Psoas muscle (tissue), 8 donors: ENCODE measurements at places on chromosomes 16 and 17. TPM values are rescaled to one million over a fixed set of nuclear protein-coding genes. Genes with fewer than 3 reads are reported as not detected.

Gene NRN1L
- polyA plus RNA-seq: 0.38 TPM

Gene HBM
- not detected for polyA plus RNA-seq

Gene ZNF423
- polyA plus RNA-seq: 4.4 TPM

Gene KCNJ2
- 6.7 TPM for polyA plus RNA-seq

DNA sequence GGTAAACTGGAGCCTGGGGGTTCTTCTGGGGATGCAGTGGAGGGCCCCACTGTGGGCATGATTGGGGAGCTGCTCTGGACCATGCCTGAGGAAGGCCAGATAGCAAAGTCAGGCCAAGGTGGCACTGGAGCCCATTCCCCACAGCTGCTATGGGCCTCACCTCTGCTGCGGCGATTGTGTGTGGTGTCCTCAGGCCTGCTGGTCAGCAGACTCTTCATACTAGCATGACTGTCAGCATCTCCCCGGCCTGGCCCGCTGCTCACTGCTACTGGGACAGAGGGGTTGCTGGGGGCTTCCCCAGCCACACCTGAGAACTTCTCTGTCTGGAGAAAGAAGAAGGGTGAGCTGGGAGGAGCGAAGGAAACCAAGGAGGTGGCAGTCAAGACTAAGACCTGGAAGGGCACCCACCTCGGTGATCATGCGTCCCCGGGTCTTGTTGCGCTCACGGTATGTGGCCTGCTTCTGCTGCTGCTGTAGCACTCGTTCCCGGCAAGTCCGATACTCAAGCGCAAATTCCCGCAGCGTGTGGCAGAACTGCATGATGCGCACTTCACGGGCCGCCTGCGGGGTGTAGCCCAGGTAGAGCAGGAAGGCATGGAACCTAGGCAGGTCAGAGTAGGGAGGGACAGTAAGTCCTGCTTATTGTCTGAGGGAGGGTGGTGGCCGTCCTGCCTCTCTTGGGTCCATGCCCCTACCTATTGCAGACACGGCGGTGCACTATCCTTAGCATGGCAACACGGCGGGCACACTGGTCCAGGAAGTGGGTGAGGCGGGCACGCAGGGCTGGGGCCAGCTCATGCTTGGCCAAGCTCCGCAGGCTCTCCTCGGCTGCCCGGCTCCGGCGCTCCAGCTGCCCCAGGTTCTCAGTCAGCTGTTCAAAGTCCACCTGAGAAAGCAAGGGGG is 3.2 kb downstream of the TMEM208 start:
- peak; percentile 53 for DNase-seq

GRCh38 chr17:30429155-30429554 is 48.1 kb upstream of the GOSR1 start:
- no peak for DNase-seq

DNA sequence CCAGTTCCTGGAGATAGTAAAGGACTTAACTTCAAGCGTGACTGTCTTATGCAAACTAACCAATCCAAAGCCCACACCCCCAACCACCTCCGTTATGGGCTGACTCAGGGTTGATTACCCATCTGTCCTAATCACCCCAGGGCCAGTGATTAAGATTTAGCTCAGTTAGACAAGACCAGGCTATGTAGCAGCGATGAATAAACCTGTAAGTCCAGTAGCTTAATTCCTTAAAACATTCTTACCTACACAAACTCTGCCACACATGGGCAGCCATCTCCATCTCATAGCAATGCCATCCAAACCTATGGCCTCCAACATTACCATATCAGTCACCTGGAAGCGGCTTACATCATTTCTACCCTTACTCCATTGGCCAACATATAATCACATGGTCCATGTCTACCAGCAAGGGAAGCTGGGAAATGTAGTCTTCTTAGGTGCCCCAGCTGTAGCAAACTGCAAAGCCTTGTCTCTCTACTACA is 266.7 kb downstream of the SHISA9 start:
- DNase-seq: no peak

- DNase-seq: no peak
Measured at GRCh38 chr16:31714903-31715504, 158.6 kb upstream of the ZNF267 start.

DNA sequence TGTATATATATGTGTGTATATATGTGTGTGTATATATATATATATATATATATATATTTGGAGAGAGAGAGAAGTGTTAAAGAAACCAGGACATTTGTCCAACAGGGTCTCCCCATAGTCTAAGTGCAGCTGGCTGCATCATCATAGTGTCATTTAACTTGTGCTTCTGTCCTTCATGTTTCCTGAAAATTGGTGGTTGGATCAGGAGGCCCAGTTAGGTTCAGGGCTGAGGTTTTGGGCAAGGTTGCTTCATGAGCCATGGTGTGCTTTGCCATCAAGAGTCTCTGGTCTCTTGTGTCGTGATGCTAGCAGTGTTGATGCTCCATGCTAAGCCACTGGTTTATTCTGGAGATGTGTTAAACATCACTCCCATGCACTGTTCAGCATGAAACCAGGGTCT is 85.3 kb downstream of the C16orf95 start:
- DNase-seq: no peak

GRCh38 chr16:54517181-54517580 is 230.6 kb upstream of the IRX3 start:
- no peak for DNase-seq

- DNase-seq: peak; percentile 72
Measured at GRCh38 chr16:12362482-12363458, 386.2 kb downstream of the SNX29 start.

GRCh38 chr16:77599793-77600415 is 122.4 kb upstream of the NUDT7 start:
- DNase-seq: no peak

- DNase-seq: no peak
Measured at GRCh38 chr17:8022360-8023003, 16.4 kb upstream of the ALOX15B start.

DNA sequence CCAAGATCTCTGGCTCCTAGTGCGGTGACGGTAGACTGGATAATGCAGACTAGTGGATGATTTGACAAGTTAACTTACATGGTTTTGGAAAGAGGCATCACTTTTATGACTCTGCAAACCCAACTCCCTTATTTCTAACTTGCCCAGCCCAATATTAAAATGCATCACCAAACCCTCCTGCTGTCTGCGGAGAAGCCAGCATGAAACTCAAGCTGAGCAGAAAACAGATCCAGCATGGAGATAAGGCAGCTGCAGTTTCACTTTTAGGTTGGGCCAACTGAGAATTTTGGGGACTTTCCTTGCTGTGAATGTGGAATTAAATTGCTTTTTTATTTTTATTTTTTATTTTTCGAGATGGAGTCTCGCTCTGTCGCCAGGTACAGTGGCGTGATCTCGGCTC is 27.8 kb downstream of the CDH1 start:
- DNase-seq: no peak

GRCh38 chr16:88907768-88908167 is 41.3 kb upstream of the PABPN1L start:
- no peak for DNase-seq

DNA sequence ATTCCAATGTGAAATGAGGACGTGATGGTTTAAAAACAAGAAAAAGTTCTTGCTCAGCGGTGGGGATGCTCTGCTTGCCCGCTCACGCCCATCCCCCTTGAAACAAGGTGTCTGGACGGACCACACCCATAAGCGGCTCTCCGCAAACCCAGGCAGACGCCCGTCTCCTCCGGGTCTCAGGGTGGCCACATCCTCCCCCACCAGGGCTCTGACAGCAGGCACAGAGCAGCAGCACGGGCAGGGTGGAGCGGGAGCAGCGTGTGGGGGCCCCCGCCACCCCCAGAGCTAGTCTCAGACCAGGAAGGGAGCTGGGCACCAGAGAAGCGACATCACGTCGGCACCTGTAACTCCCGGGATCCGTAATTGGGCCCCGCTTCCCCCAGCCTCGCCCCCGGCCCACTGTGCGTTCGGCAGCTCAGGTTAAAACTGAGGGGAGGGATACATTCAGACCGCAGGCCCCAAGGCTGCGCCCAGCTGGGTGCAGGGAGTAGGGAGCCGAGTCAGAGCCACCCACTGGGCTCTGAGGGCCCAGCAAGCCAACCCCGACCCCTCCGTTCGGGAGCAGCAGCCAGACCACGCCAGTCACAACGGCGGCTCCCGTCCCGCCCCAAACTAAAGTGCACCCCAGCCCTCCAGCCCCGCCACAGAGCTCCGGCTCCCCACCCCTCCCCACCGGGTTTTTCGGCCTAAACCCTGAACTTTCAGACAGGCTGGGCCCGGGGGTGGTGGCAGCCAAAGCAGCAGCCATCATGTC is 22.0 kb downstream of the CLUH start:
- peak; percentile 59 for DNase-seq

DNA sequence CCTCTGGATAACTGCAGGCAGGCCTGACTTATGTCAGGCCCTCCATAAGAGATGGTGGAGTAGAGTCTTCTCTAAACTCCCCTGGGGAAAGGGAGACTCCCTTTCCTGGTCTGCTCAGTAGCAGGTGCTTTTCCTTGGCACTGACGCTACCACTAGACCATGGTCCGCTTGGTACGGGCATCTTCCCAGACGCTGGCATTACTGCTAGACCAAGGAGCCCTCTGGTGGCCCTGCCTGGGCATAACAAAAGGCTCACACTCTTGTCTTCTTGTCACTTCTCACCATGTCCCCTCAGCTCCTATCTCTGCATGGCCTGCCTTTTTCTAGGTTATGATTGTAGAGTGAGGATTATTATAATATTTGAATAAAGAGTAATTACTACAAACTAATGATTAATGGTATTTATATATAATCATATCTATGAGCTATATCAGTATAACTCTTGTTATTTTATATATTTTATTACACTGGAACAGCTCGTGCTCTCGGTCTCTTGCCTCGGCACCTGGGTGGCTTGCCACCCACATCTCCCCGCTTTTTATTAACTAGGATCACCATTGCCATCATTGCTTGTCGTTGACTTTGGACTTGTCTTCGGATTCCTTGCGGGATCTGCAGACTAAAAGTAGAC is 59.8 kb upstream of the ARL4D start:
- peak; percentile 79 for DNase-seq

DNA sequence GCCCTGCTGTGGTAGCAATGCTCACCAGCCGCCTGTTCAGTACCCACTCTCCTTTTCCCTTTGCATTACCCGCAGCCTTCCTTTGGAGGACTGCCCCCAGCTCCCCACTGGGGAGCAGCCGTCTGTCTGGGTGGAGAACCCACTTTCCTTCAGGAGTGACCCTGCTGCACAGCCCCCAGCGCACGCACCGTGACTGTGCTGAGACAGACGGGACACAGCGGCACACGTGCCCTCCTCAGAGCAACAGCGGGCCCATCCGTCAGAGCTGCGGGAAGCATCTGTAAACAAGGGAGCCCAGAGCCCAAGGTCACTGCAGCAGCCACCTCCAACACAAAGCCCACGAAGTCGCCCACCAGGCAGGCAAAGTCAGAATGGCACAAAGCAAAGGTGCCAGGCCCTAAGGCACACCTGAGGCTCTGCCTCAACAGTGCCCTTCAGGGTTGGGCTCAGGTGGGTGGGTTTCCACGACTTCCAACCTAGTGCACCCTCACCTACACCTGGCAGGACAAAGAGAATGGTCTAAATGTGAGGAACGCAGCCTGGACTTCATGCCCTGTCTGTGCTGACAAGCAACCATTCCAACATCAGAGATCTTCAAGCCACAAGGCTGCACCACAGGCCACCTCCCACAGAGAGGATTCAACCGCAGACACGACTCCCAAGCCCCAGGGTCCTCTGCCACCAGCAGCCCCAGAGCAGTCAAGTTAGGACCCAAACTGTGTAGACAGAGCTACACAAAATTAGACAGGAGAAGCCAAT is 9.9 kb downstream of the AXIN1 start:
- DNase-seq: no peak

GRCh38 chr17:70060415-70060814 is 14.6 kb upstream of the KCNJ16 start:
- DNase-seq: no peak

- DNase-seq: no peak
Measured at GRCh38 chr16:72426386-72426785, 254.4 kb upstream of the PMFBP1 start.

- DNase-seq: no peak
Measured at GRCh38 chr17:59893676-59894100, 767 bp downstream of the RPS6KB1 start.

DNA sequence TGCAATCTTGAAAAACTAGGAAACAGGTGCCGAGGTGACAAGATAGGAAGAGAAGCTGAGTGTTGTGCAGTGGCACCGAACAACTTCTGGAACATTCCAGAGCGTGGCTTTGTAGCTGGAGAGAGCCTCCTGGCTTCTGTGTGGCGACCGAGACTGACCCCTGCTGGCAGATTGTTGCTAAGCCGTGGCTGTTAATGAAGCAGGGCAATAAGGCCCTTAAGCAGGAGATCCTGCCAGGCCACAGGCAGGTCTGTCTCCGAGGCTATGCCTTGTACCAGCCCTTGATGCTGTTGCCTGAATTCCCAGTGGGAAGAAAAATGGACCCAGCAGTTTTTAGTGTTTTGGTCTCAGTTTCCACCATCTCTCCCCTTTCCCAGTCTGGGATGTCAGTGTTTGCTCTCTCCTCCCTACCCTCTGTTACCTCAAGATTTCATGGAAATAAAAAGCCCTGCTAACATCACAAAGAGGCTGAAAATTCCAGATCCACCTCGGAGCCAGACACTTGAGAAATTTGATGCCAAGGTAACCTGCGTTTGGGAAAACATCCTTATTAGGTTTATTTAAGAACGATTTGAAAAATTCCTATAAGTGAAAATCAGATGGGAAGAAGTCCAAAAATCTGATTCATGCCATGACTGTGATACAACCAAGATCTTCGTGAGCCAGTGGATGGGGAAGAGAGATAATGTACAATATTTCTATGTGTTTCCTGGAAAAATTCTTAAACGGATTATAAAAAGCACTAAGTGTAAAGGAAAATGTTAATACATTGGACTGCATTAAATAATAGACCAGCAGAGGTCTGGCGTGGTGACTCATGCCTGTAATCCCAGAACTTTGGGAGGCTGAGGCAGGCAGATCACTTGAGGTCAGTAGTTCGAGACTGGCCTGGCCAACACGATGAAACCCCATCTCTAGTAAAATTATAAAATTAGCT is 265.1 kb downstream of the PRKCA start:
- peak; percentile 72 for DNase-seq

- DNase-seq: peak; percentile 65
Measured at GRCh38 chr17:63399856-63400255, 46.2 kb downstream of the CYB561 start.

DNA sequence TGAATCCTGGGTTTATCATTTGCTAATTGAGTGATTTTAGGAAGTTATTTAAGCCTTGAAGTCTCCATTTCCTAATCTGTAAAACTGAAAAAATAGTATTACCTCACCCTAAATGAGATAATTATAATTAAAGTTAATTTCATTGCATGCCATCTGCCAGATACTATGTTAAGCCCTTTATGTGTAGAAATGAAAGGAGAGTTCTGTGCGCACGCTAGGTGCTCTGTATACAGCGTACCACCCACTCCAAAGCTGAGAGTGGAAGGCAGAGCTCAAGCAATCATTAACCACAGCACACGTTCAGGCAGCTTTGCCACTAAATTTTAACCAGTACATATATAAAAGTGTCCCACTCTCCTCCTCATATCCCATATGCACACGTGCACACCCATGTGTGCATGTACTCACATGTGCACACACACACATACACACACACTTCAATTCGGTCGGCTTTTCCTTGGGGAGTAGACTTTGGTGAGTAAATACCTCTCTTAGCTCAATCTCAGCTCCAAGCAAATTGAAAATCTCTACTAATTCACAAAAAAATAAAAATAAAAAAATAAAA is 204.8 kb downstream of the GRIN2A start:
- no peak for DNase-seq

GRCh38 chr17:3602499-3602898 is 6.7 kb downstream of the TRPV1 start:
- no peak for DNase-seq
